ENCODE measurements at places on chromosomes 11 and 22.

- DNase-seq: no peak
These were observed 7.6 kb upstream of the SLC39A13 start for GRCh38 chr11:47400768-47401279.

- DNase-seq: no peak
These were observed 529.6 kb upstream of the CCDC90B start for GRCh38 chr11:83815736-83816135.

GRCh38 chr11:100316952-100317351 lies 370.1 kb upstream of the ARHGAP42 start:
- no peak for DNase-seq

DNA sequence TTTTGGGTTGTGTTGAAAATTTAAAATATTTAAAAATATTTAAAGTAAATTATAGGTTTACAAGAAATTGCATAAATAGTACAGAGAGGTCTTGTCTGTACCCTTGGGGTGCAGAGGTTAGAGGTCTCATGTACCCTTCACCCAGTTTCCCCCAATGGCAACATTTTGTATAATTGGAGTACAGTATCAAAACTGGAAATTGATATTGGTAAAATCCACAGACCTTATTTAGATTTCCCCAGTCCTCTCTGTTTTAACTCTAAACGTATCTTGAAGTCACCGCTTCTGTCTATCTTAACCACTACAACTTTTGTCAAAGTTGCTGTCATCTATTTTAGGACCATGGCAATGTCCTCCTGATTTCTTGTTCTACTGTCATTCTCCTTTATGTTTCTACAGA lies 10.9 kb downstream of the THY1 start:
- DNase-seq: no peak

DNA sequence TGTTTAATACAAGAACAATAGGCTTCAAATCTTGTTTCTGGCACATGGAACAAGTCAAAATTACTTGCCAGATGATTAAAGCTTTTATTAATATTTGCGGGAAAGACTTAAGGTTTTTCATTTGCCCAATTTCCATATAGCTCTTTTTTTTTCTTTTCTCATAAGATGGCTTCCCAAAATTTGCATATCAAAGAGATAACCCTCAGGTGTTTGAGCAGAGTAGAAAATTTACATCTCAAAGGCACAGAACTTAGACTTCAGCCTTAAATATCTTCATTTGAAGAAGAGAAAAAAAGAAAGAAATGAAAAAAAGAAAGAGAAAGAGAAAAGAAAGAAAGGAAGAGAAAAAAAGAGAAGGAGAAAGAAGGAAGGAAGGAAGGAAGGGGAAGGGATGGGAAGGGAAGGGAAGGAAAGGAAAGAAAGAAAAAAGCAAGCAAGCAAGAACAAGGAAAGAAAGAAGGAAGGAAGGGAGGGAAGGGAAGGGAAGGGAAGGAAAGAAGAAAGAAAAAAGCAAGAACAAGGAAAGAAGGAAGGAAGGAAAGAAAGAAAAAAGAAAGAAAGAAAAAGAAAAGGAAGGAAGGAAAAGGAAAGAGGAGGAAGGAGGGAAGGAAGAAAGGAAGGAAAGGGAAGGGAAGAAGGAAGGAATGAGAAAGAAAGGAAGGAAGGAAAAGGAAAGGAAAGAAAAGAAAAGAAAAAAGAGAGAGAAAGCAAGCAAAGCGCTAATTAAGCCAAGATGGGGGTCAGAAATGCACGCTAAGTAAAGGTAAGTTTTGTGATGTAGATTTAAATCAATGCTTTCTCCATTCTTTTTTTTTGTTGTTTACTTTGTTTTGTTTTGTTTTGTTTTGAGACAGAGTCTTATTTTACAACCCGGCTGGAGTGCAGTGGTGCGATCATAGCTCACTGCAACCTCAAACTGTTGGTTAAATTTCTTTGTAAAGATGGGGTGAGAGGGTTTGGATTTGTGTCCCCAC lies 20.2 kb upstream of the IFITM3 start:
- no peak for DNase-seq

- DNase-seq: no peak
These were observed 32.3 kb downstream of the ARVCF start for GRCh38 chr22:19984201-19984753.

DNA sequence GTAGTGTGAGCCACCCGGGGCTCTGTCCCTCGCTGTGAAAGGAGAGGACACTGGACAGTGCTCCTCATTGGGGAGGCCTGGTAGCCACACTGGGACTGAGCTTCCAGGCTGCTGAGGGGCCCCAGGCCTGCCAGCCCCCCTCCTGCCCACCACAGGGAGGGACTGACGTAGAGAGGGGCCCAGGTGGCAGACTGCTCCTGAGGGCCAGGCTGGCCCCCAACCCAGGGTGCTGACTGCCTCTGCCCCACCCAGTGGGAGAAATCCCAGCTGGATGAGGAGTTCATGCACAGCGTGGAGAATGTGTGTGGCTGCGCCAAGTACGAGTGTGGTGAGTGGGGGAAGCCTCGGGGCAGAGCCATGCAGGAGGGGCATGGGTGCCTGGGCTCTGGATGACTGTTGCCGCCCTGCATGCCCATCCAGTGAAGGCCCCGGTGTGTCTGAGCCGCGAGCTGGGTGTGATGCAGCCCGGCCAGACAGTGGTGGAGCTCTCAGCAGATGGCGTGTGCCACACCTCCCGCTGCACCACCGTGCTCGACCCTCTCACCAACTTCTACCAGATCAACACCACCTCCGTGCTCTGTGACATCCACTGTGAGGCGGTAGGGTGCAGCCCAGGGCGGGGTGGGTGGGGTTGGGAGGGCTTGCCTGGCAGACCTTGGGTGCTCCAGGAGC lies 78.7 kb upstream of the MYOD1 start:
- DNase-seq: no peak

DNA sequence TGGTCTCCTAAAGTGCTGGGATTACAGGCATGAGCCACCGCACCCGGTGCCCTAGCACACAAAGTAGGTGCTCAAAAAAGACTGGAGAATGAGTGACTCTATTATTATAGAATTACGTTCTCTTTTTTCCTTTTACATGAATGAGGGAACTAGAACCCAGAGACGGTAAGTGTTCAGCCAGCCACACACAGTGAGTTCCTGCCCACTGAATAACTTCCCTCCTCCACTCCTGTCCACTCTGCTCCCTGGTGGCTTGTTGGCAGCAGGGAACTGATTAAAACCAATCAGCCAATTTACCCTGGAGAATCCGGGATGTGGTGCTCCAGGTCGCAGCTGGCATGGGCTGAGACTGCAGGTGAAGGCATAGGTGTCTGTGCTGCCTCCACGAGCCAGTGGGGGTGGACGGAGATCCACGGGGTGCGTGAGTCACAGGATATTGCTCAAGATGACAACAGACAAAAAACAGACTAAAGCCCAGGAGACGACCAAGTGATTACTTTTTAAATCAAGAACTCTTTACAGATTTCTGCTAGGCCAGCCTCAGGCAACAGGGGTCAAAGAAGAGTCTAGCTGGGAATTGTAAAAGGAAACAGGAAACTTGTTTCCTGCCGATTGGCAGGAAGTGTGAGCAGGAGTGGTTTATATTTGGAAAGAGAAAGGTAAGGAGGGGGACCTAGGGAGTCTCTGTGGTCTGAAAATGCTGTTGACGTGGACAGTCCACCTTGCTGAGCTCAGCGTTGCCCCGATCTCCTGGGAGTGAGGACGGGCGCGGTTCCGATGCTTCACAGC lies 95.2 kb upstream of the TP53I11 start:
- no peak for DNase-seq
